Thyroid gland (tissue), 4 donors: ENCODE measurements at places on chromosomes 6 and 20. TPM values are rescaled to one million over a fixed set of nuclear protein-coding genes. Genes with fewer than 3 reads are reported as not detected.
A peak's percentile ranks its signal among the peaks of the same experiment; 100 is the strongest.

Gene SLC22A16
- total RNA-seq = not detected

Gene BCAS4
- total RNA-seq = 15.7 TPM

Gene PDE7B
- total RNA-seq = 13.7 TPM

Gene DEFB124
- not detected for total RNA-seq

Gene BTN1A1
- not detected for total RNA-seq

Gene FAM229B
- 9.3 TPM for total RNA-seq

Gene ADGRF1
- total RNA-seq = 36.2 TPM

Gene PTPRT
- not detected for total RNA-seq

DNA sequence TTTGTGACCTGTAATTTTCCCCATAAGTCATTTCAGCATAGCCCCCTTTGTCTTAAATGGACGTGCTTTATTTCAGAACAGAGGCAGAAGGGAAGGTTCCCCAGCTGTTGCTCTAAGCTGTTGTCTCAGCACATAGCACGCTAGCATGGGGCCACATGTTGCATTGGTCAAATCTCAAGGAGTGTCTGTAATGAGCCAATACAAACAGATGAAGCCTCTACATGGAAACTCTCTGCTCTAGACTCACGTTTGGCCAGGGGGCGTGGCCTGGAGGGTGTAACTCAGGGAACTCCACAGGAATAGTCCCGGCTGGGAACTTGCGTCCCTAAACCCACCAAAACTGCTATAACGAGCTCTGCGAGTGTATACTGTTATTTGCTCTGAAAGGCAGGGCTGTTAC, 35.2 kb upstream of the SLC22A2 start:
- no peaks in the 10 kb centered on the region for H3K27me3 ChIP-seq
- no peak overlapping the region for H3K4me3 ChIP-seq
- no peaks in the 10 kb centered on the region for H3K4me1 ChIP-seq
- H3K27ac ChIP-seq = no peak overlapping the region
- DNase-seq = peak; percentile 7

- no peak overlapping the region for H3K27ac ChIP-seq
- no peak for DNase-seq
- no peak overlapping the region for H3K4me3 ChIP-seq
These were observed 12.3 kb downstream of the DDX27 start for GRCh38 chr20:49231471-49231870.

DNA sequence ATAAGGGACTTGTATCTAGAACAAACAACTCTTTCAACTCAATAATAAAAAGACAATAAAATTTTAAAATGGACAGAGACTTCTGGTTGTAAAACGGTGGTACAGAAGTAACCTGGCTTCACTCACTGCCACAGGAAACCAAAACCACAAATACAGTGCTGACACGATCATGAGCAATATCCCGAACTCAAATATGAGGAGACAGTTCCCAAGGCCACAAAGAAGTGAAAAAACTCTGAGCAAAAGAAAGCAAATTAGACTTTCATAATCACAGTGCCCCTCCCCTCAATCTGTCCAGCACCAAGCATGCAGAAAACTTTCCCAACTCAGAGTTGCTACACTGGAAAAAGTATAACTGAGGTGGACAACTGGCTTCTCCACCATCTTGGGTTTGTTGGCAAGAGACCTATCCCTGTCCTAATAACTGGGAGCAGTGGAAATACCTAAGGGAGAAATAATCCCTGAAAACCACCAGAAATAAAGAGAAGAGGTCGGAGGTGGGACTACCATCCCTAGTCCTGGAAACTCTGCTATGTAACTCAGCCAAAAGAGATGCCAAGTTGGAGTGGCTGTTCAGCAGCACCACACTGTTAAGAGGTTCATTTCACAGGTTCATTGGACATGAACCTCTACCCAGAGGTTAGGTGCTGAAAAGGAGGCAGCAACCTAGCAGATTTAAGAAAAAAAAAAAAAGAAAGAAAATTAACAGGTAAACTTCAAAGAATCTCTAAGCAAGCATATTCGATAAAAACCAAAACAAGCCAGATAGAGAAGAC, 55.5 kb downstream of the REV3L start:
- no peak overlapping the region for H3K27ac ChIP-seq
- H3K27me3 ChIP-seq = no peaks in the 10 kb centered on the region
- no peaks in the 10 kb centered on the region for H3K36me3 ChIP-seq

- H3K4me3 ChIP-seq = no peak overlapping the region
- H3K36me3 ChIP-seq = no peaks in the 10 kb centered on the region
- DNase-seq = no peak
- no peaks in the 10 kb centered on the region for H3K4me1 ChIP-seq
These were observed 44.2 kb upstream of the ESR1 start for GRCh38 chr6:151763303-151763702.

DNA sequence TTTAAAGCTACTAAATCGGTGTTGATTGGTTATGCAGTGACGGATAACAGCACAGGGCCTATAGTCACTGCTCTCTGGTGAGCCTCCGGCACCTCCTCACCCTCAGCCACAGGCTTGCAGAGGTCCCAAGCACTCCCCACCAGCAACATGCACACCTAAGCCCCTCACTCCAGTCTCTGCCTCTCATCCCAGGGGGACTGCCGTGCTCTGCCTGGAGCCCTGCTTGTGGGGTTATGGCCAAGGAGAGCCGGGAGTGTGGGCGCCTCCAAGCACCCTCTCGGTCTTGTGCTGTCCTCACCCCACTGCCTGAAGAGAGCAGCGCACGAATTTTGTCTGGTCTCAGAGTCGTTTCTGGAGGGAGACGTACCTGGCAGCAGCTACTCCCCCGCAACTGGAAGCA, 6.8 kb upstream of the EEF1A2 start:
- H3K27me3 ChIP-seq = peaks cover 5% of the 10 kb centered on the region
- H3K4me3 ChIP-seq = no peak overlapping the region
- H3K27ac ChIP-seq = no peak overlapping the region
- H3K36me3 ChIP-seq = no peaks in the 10 kb centered on the region
- H3K4me1 ChIP-seq = no peaks in the 10 kb centered on the region

- no peaks in the 10 kb centered on the region for H3K4me1 ChIP-seq
- H3K4me3 ChIP-seq = peak overlapping the region; percentile 17
- no peak overlapping the region for H3K27ac ChIP-seq
These were observed 179.5 kb downstream of the CDH26 start for GRCh38 chr20:60137657-60138245.

DNA sequence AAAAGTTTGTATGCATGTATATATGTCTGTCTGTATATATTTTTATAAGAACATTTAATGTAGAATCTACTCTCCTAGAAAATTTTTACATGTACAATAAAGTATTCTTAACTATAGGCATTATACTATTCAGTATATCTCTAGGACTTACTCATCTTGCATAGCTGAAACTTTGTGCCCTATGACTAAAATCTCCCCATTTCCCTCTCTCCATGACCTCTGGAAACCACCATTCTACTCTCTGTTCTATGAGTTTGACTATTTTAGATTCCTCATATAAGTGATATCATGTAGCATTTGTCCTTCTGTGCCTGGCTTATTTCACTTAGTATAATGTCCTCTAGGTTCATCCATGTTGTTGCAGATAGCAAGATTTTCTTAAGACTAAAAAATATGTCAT, 205.1 kb upstream of the SMLR1 start:
- H3K27ac ChIP-seq = no peak overlapping the region
- no peaks in the 10 kb centered on the region for H3K27me3 ChIP-seq
- DNase-seq = no peak
- H3K4me3 ChIP-seq = no peak overlapping the region
- H3K36me3 ChIP-seq = no peaks in the 10 kb centered on the region

- DNase-seq = no peak
- H3K4me3 ChIP-seq = no peak overlapping the region
- no peaks in the 10 kb centered on the region for H3K27me3 ChIP-seq
These were observed 7.2 kb downstream of the KIF16B start for GRCh38 chr20:16566080-16566479.

- DNase-seq = no peak
- H3K4me1 ChIP-seq = no peaks in the 10 kb centered on the region
- H3K36me3 ChIP-seq = peaks cover 54% of the 10 kb centered on the region
These were observed 9.2 kb upstream of the GTF2H4 start for GRCh38 chr6:30898750-30899360.

- no peak for DNase-seq
- peaks cover 8% of the 10 kb centered on the region for H3K4me1 ChIP-seq
- H3K27me3 ChIP-seq = no peaks in the 10 kb centered on the region
- no peak overlapping the region for H3K27ac ChIP-seq
- H3K36me3 ChIP-seq = no peaks in the 10 kb centered on the region
These were observed 68.6 kb downstream of the ABHD12 start for GRCh38 chr20:25321991-25322390.

GRCh38 chr6:47342824-47343223, 33.1 kb upstream of the TNFRSF21 start:
- H3K27ac ChIP-seq = no peak overlapping the region
- no peaks in the 10 kb centered on the region for H3K4me1 ChIP-seq
- DNase-seq = no peak
- no peaks in the 10 kb centered on the region for H3K36me3 ChIP-seq
- H3K27me3 ChIP-seq = no peaks in the 10 kb centered on the region

- DNase-seq = no peak
- no peak overlapping the region for H3K27ac ChIP-seq
- H3K36me3 ChIP-seq = no peaks in the 10 kb centered on the region
- H3K27me3 ChIP-seq = no peaks in the 10 kb centered on the region
- no peak overlapping the region for H3K4me3 ChIP-seq
- H3K4me1 ChIP-seq = no peaks in the 10 kb centered on the region
These were observed 5.3 kb upstream of the MOG start for GRCh38 chr6:29651413-29652197.

DNA sequence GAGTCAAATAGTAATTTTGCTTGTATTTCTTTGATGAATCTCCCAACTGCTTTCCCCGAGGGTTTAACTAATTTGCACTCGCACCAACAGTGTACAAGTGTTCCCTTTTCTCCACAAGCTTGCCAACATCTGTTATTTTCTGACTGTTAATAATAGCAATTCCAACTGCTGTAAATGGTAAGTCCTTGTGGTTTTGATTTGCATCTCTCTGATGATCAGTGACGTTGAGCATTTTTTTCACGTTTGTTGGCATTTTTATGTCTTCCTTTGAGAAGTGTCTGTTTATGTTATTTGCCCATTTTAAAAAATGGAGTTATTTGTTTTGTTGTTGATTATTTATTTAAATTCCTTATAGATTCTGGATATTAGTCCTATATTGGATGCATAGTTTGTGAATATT, 399.8 kb upstream of the MAN1A1 start:
- H3K36me3 ChIP-seq = no peaks in the 10 kb centered on the region
- no peaks in the 10 kb centered on the region for H3K4me1 ChIP-seq
- no peak overlapping the region for H3K4me3 ChIP-seq
- H3K27me3 ChIP-seq = no peaks in the 10 kb centered on the region
- no peak overlapping the region for H3K27ac ChIP-seq

DNA sequence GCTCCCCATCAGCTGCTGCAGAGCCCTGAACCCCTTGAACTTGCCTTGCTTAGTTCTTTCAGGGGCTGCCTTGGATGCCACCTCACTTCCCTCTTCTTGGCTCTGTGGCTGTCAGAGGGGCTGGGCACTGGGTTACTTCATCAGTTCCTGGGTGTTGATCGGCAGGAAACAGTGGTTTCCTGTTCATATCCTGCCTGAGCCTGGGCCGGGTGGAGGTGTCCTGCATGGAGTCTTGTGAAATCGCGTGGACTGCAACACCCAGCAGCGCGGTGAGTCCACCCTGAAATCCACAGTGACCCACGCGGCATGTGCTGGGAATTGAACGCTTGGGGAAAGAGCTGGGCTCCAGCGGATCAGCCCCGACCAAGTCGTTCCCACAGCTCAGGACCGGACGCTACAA, 97.5 kb downstream of the CDH26 start:
- no peaks in the 10 kb centered on the region for H3K4me1 ChIP-seq
- no peak overlapping the region for H3K4me3 ChIP-seq
- H3K27me3 ChIP-seq = no peaks in the 10 kb centered on the region
- H3K36me3 ChIP-seq = no peaks in the 10 kb centered on the region
- DNase-seq = peak; percentile 11

- no peaks in the 10 kb centered on the region for H3K27me3 ChIP-seq
- peak; percentile 2 for DNase-seq
- H3K36me3 ChIP-seq = no peaks in the 10 kb centered on the region
- H3K4me1 ChIP-seq = no peaks in the 10 kb centered on the region
- no peak overlapping the region for H3K27ac ChIP-seq
These were observed 112.8 kb upstream of the TSHZ2 start for GRCh38 chr20:52859156-52859876.

DNA sequence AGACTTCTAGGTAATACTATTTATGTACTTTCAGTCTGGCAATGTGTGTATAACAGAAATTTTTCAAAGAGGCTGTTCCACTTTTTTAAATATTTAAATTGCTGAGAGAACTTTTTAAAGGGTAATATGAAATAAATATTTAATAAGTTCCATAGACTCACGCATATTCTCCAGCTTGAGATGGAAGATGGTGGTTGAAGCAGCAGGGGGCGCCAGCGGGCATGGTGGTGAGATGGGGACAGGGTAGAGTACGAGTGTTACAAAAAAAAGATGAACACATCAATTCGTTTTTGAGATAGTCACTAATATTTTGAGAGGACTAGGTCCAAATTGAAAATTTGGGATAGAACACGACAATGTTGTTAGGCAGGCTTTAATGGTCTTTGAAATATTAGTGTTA, 68.4 kb downstream of the RSPO3 start:
- H3K27me3 ChIP-seq = no peaks in the 10 kb centered on the region
- no peak overlapping the region for H3K4me3 ChIP-seq
- no peaks in the 10 kb centered on the region for H3K4me1 ChIP-seq

GRCh38 chr6:23534351-23534750, 591.7 kb upstream of the NRSN1 start:
- no peaks in the 10 kb centered on the region for H3K27me3 ChIP-seq
- peaks cover 19% of the 10 kb centered on the region for H3K4me1 ChIP-seq
- no peak overlapping the region for H3K4me3 ChIP-seq
- no peak for DNase-seq

- no peak for DNase-seq
- no peak overlapping the region for H3K4me3 ChIP-seq
- H3K36me3 ChIP-seq = no peaks in the 10 kb centered on the region
- no peaks in the 10 kb centered on the region for H3K27me3 ChIP-seq
- H3K27ac ChIP-seq = peak overlapping the region; percentile 85
- H3K4me1 ChIP-seq = peaks cover 37% of the 10 kb centered on the region
These were observed 125.1 kb upstream of the COL21A1 start for GRCh38 chr6:56372406-56372995.

DNA sequence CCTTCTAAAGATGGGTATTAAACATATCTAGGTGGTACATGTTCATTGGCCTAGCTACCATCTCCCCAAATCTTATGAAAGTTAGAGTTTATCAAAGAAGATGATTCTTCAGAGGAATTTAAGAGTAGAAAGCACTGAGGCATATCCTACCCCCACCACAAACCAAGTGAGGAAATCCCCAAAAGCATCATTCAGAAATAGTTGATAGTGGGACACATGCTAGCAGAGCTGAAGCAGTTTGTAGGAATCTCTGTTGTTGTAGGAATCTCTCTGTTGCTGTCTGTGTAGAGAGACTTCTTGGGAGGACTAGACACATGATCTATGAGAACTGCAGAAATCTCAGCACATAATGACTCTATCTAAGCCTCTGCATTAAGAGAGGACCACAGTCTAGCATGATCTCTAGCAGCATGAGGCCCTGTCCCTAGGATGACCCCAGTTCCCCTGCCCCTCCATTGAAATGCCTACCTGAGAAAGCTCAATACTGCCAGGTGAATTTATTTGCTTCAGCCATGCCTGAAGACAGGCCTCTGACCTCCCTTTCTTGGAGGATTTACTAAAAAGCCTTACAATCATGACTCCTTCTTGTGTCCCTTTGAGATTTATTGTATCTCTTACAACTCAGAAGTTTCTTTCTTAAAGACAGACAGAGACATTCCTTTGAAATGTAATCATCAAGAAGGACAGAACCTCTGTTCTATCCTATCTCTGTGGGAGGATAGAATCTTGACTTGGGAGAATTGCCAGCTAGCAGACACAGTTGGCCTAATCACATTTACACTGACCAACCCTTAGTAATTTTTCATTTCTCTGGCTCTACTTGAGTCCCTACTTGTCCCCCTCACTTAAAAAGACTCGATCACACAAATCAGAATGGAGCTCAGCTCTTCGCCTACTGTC, 582.4 kb downstream of the PHF3 start:
- H3K27me3 ChIP-seq = no peaks in the 10 kb centered on the region
- no peaks in the 10 kb centered on the region for H3K36me3 ChIP-seq
- DNase-seq = no peak
- no peak overlapping the region for H3K27ac ChIP-seq
- H3K4me1 ChIP-seq = no peaks in the 10 kb centered on the region
- H3K4me3 ChIP-seq = no peak overlapping the region
